MM.1S (cell line): ENCODE measurements at places on chromosomes 7 and 10.

GRCh38 chr10:117972168-117972837 lies 74.4 kb downstream of the RAB11FIP2 start:
- DNase-seq, result no peak

DNA sequence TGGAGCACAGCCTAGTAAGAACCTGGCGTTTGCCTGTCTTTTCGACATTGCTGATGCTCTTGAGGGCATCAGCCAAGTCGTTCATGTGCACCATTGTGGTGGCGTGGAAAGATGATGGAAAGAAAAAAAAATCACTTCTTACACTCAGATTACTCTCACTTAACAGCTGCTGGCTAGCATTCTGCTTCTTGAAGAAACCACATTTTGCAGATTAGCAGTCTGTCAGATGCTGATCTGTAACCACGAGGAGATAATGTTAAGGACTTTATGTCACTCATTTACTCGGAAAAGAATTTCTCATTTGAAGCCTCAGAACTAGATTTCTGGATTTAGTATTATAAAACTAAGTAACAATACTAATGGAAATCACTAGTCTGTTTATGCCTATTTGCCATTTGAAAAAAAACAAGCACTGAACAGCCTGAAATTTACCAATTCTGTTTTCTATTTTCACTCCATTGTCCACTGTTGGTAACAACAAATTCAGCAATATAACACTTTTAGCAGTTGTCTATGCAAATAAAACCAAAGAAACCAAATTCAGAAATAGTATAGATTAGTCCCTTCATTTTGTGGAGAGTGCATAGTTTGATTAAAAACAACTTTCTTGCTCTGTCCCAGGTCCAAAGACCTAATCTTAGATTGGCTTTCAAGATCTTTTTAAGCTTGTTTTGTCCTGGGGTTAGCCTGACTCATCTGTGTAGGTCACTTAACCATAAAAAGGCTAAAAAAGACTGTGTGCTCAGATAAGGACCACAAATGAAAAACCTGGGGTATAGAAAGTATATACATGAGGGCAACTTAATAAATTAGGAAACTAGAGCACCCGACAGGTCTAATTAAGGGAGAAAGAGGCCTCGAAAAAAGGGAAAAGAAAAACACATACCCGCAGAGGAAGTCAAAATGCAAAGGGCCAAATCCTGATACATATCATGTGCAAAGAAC lies 67.5 kb downstream of the NT5C2 start:
- no peak for DNase-seq

DNA sequence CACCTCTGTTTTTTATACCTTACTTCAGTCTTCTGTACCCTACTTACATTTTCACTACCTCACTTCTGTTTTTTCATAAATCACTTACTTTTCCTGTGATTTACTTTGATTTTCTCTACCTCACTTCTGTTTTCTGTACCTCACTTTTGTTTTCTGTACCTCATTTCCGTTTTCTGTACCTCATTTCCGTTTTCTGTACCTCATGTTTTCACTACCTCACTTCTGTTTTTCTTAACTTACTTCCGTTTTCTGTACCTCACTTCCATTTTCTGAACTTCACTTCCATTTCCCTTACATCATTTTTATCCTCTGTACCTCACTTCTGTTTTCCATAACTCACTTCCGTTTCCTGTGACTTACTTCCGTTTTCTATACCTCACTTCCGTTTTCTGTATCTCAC lies 492.0 kb upstream of the AKR1E2 start:
- no peak for DNase-seq

- DNase-seq, result no peak
Observed at GRCh38 chr7:2665359-2665791, 22.6 kb upstream of the AMZ1 start.

DNA sequence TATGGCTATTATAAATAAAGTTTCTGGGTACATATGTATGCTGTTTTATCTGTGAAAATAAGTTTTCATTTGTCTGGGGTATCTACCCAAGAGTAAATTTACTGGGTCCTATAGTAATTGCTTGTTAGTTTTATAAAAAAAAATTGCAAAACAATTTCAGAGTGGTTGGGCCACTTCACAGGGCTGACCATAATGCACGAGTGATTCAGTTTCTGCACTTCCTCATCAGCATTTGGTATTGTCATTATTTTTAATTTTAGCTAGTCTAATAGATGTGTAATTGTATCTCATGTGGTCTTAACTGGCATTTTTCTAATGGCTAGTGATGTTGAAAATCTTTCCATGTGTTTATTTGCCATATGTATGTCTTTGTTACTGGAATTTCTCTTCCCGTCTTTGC lies 452.4 kb upstream of the AKR1E2 start:
- no peak for DNase-seq

DNA sequence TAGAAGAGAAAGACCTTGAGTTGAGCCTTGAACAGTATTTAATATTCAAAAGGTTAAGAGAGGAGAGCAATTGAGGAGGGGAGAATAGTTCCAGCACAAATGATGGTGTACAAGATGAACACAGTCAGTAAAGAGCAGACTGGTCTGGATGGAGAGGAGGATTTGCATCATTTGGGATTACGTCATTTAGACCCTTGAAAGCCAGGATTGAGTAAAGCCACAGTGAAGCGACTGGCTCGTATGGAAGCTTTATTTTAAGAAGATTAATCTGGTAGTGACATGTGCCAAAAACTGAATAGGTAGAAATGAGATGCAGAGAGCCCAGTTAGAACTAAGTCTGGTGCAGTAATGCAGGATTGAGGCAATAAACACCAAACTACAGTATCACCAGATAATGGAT lies 52.6 kb downstream of the TRUB1 start:
- DNase-seq, result no peak

GRCh38 chr7:46930366-46930765 lies 651.5 kb downstream of the TNS3 start:
- no peak for DNase-seq

- no peak for DNase-seq
Observed at GRCh38 chr10:60662917-60663614, 115.2 kb upstream of the CDK1 start.

DNA sequence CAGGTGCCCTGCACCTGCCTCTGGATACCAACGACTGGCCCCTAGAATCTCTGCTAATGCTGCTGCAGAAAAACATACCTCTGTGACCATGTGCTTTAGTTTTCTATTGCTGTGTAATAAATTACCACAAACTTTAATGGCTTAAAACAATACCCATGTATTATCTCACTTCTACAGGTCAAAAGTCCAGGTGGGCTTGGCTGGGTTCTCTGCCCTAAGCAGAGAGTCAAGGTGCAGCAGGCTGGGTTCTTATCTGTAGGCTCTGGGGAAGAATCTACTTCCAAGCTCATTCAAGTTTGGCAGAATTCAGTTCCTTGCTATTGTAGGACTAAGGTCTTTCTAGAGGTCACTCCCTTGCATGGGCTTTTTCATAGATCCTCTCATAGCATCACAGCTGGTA lies 52.3 kb downstream of the CCDC71L start:
- no peak for DNase-seq

DNA sequence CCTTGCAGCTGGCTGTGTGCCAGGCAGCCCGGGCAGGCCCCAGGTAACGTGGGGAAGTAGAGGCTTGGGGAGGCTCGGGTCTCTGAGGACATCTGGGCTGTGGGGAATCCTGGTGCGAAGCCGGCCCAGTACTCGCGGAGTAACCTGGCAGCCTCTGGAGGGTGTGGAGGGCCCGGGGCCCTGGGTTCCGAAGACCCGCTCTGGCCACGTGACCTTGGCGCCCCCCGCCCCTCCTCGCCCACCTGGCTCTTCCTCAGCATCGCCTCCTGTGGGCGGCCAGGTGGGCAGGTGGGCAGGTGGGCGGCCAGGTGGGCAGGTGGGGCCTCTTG lies 143.1 kb downstream of the WDR37 start:
- DNase-seq, result no peak

DNA sequence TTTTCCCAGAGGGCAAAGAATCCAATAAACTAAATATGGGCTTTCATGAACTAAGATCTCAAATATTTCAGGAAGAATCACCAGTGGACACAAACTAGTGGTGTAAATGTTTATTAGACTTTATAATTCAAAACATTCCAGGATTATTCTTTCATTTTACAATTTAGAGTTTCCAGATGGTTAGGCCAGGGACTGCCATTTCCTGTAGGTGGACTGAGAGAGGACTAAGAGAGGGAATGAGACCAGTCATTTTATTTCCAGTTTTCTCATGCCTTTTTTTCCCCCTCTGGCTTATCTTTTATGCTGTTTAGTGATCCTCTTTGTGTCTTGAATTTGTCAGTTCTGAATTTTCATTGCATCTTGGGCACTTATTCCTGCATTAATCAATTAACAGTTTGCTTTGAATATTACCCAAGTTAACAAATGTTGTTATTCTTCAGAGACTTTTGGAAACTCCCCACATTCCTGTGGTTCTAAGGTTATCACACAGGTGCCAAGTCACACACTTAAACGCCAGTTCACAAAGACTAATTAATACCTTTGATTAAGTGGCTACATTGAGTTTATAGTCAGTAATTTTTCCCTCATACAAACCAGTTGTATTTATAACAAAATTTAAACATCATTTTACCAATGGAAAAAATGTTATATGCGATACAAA lies 12.3 kb downstream of the CISD1 start:
- DNase-seq, result peak; percentile 55

GRCh38 chr7:132592936-132593335 lies 16.7 kb upstream of the PLXNA4 start:
- DNase-seq, result no peak

- no peak for DNase-seq
Observed at GRCh38 chr10:72009425-72010081, 45.4 kb downstream of the CHST3 start.

- DNase-seq, result no peak
Observed at GRCh38 chr7:87574630-87575029, 26.1 kb downstream of the ABCB1 start.

DNA sequence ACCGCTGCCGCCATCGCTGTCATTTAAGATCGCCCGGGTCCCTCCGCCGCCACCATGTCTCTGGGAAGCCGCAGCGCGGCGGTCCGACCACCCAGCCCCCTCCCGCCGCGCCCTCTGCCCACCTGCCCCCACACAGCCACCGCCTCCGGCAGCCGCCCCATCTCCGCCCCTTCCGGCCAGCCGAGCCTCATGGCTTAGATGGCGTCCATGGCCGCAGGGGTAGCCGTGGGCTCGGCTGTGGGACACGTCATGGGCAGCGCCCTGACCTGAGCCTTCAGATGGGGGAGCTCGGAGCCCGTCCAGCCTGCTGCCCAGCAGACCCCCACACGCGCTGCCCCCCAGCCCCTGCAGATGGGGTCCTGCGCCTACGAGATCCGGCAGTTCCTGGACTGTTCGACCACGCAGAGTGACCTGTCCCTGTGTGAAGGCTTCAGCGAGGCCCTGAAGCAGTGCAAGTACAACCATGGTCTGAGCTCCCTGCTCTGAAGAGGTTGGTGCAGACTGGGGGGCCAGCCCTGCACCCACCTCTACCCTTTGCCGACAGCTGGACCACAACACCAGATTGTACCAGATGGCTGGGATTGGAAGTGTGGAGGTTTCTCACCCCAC lies 38.0 kb upstream of the TARP start:
- peak; percentile 19 for DNase-seq

DNA sequence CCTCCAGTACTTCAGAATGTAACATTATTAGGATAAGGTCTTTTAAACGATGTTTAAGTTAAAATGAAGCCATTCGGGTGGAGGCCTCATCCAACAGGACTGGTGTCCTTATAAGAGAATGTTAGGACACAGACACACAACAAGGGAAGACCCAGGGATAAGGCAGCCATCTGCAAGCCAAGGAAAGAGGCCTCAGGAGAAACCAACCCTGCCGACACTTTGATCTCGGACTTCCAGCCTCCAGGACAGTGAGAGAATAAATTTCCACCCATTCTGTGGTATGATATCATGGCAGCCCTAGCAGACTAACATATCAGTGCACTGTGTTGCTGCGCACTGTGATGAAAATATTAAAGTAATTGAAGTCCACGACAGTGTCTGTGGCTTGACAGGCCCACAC lies 250.8 kb downstream of the COBL start:
- DNase-seq, result no peak

DNA sequence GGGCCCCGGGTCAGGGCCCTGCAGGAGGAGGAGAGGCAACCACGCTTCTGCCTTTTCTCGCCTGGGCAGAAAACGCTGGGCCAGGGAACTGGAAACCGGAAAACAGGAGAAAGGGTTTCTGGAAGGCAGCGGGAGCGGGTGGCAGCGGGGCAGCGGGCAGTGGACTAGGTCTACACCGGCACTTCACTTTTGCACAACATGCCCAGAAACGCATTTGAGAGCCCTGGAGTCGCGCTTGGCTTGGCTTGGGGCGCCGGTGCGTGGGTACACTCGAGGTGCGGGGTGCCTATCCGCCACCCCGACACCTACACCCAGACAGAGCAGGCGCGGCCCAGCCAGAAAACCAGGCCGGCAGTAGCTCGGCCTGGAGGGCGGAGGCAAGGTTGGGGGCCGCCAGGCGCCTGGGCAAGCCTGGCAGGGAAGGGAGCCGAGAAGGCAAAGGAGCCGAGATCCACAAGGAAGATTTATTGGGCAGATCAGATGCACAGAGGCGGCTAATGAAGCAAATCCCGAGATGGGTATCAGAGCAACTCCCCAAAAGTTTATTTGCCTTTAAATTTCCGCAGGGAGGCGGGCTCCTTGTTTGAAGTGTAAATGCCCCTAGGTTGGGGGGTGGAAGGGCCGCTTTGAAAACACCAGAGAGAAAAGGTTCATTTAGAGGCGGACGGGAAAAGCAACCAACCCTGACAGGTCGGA lies 3.2 kb upstream of the PAX2 start:
- DNase-seq, result no peak

DNA sequence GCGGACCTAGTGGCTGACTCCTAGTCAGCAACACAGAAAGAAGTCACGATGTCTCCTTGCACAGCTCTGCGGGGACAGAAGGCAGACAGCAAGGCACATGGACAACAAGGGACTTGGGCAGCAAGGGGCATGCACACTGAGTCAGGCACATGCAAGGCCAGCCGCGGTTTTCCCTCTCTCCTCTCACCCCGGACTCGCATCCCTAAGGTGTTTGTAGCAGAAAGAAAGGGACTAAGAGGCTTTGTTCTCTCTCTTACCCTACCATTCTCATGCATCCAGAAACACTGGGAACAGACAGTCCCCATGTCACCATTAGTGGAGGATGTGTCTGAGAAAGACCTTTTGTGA lies 193.3 kb upstream of the PHF14 start:
- no peak for DNase-seq

GRCh38 chr7:106058928-106059324 lies 53.2 kb downstream of the SYPL1 start:
- no peak for DNase-seq

- no peak for DNase-seq
Observed at GRCh38 chr7:37285706-37286453, 162.8 kb downstream of the ELMO1 start.

GRCh38 chr10:78959924-78960285 lies 108.9 kb upstream of the ZMIZ1 start:
- no peak for DNase-seq

GRCh38 chr7:157402911-157403534 lies 66.2 kb downstream of the DNAJB6 start:
- no peak for DNase-seq

- DNase-seq, result no peak
Observed at GRCh38 chr7:47418601-47419309, 163.2 kb downstream of the TNS3 start.

GRCh38 chr7:93574646-93575554 lies at the start of gene CALCR:
Gene CALCR (minus strand): TSS chr7:93574724. CDS start chr7:93486981, 87,743 bp downstream.
- no peak for DNase-seq
